ENCODE measurements at places on chromosomes 7 and 10.

DNA sequence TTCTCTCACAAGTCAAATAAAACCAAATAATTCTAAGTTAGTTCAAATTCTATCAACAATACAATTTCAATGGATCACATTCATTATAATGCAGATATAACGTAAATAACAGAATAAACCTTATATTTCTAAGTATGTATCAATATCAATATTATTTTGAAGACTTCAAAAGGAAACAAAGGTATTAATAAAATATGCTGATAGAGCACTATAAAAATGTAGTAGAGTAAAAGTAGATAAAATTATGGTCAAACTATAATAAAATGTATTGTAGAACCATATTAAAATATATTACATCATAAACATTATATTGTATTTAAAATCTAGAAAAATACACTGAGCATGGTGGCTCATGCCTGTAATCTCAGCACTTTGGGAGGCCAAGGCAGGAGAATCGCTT is 23.5 kb upstream of the NRCAM start:
- no peak for DNase-seq

GRCh38 chr7:80781146-80781545 is 137.7 kb downstream of the SEMA3C start:
- DNase-seq = no peak

DNA sequence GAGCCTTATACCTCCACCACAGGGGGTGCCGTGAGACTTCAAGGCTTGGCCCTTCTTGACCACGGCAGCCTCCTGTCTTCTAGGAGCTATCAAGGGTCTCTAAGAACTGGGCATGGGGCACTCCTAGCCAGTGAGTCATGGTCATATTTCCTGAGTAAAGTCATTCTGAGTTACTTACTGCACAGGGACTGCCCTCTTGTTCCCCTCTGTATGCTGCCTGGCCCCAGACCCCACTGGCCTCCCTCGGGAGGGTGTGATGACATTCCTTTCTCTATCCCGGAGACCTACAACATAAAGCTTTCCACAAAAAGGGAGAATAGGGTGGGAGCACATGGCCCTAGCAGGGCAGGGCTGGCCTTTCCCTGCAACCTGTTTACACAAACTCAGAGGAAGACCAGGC is 21.4 kb downstream of the DPCD start:
- no peak for DNase-seq

DNA sequence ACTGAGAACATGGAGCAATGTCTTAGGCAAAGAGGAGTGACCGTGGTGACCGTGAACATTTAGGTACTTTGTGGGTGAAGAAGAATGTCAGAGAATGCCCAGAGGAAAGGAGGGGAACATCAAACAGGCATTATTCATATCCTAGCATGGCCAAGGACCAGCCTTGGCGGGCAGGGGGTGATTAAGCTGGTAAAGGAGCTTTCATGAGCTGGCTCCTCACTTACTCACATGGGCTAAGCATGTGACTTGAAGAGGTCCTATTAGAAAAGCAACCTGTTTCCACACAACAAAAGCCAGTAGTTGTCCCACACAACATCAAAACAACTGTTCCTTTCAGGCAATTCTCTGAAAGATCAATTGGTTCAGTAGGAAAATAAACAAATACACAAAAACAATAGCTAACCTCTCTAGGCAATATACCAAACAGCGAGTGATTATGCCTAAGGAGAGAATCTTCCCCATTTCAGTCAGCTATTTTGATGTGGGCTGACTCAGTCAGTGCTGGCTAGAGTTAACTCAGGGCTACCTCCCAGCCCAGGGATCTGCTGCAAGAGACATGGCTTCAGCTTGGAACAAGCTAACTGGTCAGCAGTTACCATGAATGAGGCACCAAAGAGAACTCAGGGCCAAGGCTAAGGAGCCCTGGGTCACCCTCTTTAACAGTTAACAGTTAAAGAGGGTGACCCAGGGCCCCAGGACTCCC is 283.5 kb downstream of the ARHGAP12 start:
- no peak for DNase-seq

- no peak for DNase-seq
These were observed 179.5 kb downstream of the ADAM12 start for GRCh38 chr10:126208726-126209302.

- no peak for DNase-seq
These were observed 9.9 kb downstream of the AIFM2 start for GRCh38 chr10:70122742-70123141.

DNA sequence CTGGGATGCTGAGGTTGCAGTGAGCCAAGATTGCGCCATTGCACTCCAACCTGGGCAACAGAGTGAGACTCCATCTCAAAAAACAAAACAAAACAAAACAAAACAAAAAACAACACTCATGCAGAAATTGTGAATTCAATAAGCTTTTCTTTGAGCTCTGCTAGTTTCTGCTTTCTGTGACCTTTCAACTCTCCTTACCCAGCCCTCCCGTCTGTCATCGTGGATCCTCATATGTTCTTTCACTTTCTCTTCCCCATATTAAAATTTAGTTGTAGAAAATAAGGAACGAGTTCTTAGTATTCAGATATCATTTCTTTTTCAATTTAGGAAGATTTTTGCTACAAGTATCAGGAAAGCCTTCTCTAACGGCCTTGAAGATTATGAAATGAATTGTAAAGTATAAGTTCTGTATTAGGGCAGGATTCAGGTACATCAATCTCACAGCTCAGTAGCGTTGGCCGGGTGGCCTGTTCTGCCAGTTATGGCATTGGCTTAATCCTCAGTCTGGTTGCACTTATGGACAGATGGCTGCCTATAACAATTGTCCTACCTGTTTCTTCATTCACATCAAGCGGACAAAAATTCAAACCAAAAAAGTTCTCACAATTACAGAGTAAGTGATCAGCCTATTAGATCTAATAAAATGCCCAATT is 1167.0 kb downstream of the SORCS3 start:
- no peak for DNase-seq

GRCh38 chr7:104993217-104993862 is 20.7 kb upstream of the KMT2E start:
- DNase-seq = no peak

DNA sequence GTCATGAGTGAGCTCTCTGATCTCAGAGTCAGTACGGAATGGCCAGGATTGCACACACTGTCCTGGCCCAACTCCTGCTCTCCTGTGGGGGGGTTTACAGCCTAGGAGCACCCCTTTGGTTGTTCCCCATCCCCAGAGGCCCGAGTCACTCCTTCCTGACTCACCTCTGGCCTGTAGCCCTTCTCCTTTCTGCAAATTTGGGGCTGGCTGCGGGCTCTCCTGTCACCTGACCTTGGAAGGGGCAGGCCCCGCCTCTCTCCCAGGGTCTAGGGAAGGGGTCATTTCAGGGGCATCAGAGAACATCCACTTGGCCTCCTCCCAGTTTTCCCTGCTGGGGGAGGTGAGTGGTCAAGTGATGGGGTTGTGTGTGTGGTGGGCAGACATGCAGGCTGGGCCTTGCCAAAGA is 1.7 kb downstream of the NYAP1 start:
- DNase-seq = no peak

- DNase-seq = no peak
These were observed 162.8 kb upstream of the KCND2 start for GRCh38 chr7:120110169-120110568.

- DNase-seq = peak; percentile 86
These were observed 115.8 kb downstream of the TMEM130 start for GRCh38 chr7:98753989-98754479.

GRCh38 chr10:26887611-26888215 is 27.0 kb upstream of the ABI1 start:
- no peak for DNase-seq

DNA sequence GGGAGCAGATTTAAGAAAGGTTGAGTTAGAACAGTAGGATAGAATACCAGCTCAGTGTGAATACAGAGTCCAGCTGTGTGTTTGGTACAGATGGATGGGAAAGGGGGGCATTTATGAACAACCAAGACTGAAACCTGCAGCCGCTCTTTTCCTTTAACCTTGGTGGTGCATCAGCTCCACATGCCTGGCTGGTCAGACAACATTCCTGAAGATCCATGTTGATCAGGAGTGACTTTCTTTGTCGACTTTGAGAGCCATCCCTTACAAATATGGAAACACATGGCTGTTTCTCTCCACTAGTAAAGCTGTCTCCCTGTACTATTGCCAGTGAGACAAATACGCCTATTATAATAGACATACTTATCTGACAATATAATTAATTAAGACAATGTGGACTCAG is 476.5 kb upstream of the IGFBP3 start:
- DNase-seq = no peak

- no peak for DNase-seq
These were observed at the start of gene IKZF1 for GRCh38 chr7:50304129-50304910. Gene IKZF1, plus strand, starts transcription at chr7:50304716. Its CDS starts 14,346 bp downstream, at chr7:50319062.

GRCh38 chr7:155344270-155344617 is 46.6 kb downstream of the INSIG1 start:
- no peak for DNase-seq

- DNase-seq = no peak
These were observed 23.8 kb downstream of the CROT start for GRCh38 chr7:87369216-87369615.

DNA sequence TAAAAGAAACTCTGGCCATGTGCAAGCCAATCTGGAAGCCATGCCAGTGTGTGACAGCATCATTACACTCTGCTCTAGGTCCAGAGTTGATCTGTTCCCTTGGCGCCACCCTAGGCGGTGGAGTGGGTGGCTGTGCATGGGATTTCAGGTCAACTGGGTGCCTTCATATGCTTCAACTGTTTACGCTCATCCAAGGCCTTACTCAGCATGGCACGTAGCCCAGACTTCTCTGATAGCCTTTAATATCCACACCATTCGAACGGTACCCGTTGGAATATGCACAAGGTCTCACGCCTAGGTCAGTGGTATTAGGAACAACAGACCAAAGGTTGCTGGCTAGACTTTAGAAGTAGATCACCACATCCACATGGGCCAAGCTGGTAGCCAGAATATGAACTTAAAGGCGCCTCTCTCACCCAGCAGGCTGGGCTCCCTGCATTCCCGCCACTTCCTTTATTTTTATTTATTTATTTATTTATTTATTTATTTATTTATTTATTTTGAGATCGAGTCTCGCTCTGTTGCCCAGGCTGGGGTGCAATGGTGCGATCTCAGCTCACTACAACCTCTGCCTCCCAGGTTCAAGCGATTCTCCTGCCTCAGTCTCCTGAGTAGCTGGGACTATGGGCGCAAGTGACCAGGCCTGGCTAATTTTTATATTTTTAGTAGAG is 18.7 kb upstream of the ACHE start:
- no peak for DNase-seq

- DNase-seq = peak; percentile 69
These were observed 132.0 kb downstream of the RPS24 start for GRCh38 chr10:78165617-78166016.

- DNase-seq = no peak
These were observed 11.9 kb upstream of the HABP2 start for GRCh38 chr10:113540845-113541548.

DNA sequence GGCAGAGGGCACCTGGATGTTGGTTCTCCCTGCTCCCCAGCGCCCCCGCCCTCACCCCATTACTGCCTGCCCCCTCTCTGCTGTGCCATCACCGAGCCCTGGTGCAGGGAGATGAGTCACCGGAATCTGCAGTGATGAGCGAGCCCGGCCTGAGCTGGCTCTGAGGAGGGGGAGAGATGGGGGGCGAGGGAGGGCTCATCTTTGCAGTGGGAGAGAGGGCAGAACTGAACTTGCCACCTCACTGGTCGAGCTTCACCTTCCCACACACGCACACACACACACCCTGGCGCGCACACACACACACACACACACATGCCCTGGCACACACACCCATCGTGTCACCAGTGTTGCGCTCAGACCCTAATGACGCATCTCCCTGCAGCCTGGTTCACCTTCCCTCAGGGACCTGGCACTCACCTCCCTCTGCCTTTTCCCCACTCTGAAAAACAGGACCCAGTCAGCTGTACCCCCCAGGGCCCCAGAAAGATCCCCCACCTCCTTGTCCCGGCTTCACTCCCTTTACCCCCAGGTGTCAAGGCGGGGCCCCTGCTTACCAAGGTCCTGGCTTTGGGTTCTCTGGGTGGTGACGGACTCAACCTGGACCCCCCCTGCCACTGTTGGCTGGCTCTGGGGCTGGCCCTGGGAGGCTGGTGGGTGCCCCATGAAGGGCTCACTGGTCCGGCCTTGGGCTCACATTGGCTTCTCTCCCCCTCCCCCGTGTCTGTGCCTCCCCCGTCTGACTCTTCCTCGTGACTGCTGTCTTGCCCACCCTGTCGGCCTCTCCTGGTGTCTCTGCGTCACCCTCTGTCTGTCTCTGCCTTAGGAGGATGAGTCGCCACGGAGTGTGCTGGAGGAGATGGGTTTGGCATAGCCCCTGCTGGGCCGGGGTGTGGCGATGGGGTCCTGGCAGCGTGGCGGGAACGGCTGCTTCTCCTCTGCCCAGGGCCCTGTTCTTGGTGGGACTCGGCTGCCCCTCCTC is 5.4 kb downstream of the VGF start:
- DNase-seq = no peak

DNA sequence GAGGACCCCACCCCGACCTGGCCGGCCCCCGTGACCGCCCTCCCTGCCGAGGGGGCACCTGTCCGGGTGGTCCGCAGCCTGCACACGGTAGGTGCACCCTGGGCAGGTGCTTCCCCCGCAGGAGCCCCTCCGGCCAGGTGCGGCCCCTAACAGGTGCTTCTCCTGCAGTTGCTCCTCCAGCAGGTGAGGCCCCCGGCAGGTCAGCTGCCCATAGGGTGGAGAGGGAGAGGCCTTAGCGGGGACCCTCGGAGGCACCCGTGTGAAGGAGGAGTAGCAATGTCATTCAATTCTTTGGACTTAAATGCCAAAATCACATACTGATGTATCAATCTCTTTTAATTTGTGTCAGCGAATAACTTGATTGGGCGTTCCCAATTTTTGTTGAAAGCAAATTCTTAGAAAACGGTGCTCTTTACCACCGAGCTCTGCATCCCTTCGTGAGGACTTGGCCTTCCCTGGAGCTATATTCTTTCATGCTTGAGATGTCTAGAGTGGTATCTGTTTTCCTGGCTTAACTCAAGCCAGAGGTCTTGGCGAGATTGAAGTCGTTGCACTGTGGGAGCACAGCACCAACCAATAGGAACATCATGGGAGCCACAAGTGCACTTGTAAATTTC is 738 bp upstream of the NCAPG2 start:
- DNase-seq = no peak

DNA sequence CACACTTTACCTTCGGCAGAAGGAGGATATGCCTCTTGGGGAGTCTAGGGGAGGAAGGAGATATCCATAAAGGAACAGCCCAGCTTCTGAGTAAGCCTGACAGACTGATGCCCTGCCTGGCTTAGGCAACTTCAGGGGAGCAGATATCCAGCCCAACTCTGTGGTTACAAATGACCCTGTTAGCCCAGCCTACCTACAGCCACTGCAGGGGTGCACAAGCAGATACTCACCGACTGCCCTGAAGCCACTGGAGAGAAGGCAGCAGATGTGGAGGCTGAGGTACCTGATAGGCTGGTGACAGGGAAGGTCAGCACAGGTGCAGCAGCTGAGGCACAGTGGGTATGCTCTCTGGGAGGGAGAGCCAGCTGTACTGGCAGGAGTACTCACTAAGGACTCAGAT is 770.2 kb downstream of the GRID1 start:
- DNase-seq = no peak
